ENCODE measurements at places on chromosomes 6 and 20.

DNA sequence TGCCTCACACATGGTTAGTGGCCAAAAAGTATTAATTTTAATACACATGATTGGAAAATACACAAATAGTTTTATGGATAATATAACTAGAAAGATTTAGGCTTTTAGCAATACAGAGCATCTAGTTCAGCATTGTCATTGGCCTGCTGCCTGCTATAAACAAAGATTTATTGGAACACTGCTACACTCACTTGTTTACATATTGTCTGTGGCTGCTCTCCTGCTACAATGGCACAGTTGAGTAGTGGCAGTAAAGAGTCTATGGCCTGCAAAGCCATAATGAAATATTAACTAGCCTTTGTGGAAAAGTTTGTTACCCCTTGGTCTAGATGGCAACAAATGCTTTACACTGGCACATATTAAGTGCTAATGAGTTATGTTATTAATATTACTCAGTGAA lies 37.8 kb downstream of the ZNF451 start:
- DNase-seq, result no peak

GRCh38 chr6:31736021-31736767 lies at the start of gene CLIC1:
Gene CLIC1 (minus strand): TSS chr6:31736530. CDS start chr6:31736300, 230 bp downstream.
- DNase-seq, result peak; percentile 37

DNA sequence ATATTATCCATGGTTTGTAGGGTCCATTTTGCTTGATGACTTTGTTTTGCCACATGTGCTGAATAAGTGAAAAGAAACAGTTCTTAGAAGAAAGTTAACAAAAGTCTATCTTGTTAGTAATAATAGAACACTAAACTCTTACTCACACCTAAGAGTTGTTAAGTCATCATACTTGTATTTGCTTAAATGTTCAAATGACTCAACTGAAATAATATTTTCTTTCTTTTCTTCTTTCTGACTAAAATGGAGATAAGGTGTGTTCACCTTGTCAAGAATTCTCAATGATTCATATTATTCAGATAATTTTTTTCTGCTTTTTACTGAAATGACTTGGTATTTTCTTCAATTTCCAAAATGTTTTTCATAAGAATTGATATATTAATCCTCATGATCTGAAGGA lies 327.2 kb downstream of the HTR1B start:
- no peak for DNase-seq

DNA sequence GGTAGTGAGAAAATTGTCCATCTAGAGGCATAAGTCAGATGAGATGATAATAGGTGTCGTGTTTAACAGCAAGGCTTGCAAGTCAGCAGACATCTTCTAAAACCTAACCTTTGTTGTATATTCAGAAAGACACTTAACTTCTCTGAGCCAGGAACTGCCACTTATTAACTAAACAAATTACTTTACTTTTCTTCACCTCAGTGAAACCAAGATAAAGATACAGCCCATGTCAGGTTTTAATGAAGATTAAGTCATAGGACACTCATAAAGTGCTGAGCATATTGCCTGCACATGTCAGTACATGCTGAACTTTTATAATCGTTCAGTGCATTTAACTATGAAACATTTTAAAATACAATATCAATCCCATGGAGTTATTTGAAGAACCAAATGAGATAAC lies 286.8 kb downstream of the NKAIN2 start:
- no peak for DNase-seq

DNA sequence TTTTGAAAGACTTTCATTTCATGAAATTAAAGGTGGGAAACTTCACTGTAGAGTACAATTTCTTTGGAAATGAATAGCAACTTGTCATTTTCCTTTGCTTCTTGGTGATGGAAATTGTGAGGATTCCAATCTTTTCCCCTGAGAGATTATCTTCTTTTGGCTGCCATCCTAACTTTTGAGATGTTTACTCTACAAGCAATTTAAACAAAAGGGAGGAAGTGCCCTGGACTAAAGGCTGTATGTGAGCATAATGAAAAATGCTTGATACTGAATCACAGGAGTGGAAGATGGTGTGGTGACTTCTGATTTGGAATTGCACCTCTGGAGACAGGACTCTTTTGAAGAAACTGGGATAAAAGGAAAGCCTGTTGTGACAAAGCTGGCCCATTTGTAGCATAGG lies 43.1 kb upstream of the JAG1 start:
- DNase-seq, result no peak

DNA sequence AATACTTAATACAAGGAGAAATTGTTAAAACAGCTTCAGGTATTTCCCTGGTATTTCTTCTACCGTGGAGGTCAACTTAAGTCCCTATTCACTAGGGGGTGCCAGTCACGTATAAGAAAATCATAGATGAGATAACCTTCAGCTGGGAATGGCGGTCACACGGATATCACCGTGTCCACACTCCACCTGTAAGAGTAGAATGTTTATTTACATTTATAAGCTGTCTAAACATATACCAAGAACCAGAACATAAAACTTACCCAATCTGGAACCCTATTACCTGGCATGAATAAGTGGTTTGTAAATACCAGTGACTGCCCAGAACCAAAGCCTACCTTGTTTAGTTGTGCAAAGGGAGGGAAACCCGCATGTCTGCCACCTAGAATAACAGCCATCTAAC lies 1.9 kb upstream of the ELOVL4 start:
- DNase-seq, result no peak

GRCh38 chr6:131063764-131064272 lies 773 bp upstream of the EPB41L2 start:
- DNase-seq, result no peak

DNA sequence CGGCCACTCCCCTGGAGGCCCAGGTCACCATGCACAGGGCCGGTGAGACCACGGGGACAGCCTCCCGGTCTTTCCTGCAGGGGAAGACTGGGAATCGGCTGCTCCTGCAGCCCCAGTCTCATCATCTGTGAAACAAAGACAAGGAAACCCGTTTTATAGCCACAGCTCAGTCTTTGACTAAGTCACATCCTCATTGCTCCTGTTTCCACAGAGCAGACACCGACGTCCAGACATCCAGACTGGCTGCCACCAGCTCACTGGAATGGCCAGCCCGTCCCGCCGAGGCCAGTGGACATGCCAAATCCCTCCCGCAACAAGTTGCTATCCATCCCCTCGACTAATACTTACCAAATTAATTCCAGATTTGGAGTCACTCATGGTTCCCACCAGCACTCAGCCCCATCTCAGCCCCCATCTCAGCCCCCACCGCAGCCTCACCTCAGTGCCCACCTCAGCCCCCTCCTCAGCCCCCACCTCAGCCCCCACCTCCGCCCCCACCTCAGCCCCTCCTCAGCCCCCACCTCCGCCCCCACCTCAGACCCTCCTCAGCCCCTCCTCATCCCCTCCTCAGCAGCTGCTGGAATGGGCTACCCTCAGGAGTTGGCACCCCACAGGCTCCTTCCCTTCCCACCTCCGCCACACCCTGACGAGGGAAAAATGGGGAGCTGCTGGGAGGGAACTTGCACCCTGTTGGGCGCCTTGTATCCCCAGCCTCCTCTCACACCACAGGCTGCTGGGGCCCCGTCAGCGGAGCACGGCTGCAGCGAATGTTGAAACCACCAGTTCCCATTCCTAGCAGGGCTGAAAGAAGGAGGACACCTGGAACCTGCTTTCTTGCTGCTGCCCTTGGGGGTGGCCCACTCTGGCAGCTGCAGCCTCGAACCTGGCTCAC lies 48.7 kb downstream of the YTHDF1 start:
- DNase-seq, result no peak

DNA sequence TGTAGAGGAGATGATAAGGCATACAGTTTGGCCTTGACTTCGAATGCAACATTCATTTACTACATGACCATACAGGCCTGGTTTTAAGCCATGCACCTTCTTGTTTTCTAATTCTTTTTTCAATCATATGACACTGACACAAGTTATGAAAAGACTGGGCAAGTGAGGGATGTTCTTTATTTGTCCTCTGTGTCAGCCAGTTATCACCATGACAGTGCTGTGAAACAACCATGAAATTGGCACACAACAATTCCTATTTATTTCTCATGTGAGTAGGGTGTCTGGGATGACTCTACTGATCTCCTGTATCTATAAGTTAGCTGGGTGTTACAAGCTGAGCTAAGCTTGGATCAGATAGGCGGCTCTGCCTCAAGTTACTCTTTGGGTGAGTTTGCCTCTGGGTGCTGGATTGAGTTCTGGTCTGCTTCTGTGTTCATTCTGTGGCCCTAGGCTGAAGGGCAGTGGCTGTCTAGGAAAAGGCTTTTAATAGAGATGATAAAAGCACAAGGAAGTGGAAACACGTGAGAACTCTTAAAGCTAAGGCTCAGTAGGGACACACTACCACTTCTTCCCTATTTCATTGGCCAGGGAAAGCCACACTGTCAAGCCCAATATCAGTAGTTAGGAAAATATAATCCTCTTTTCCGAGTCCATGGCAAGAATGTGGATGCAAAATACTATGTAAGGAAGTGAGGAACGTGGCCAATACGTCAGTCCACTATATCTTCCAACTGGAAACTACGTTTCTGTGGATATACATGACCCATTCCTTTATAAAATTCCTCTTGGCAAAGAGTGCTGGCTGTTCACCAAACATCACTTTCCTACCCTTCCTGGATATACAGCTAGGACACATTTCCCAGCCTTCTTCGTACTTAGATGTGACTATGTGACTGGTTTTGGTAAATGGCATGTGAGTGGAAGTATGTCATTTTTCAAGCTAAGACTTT lies 126.2 kb upstream of the RNF24 start:
- no peak for DNase-seq

DNA sequence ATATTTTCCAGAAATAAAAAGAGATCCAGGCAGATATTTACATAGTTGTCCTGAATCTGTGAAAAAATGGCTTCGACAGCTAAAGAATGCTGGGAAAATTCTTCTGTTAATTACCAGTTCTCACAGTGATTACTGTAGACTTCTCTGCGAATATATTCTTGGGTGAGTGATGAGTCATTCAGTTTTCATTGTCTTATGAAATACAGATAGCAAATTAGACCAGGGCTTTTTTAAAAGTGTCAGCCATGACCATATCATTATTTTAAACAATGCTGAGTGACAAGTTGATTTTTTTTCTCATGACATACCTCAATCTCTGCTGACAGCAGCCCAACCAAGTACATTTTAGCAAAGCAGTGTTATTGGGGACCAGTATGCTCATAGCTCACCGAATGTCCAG lies 32.8 kb downstream of the TSPYL4 start:
- no peak for DNase-seq

- DNase-seq, result no peak
Measured at GRCh38 chr6:89335164-89335563, 17.4 kb downstream of the UBE2J1 start.

DNA sequence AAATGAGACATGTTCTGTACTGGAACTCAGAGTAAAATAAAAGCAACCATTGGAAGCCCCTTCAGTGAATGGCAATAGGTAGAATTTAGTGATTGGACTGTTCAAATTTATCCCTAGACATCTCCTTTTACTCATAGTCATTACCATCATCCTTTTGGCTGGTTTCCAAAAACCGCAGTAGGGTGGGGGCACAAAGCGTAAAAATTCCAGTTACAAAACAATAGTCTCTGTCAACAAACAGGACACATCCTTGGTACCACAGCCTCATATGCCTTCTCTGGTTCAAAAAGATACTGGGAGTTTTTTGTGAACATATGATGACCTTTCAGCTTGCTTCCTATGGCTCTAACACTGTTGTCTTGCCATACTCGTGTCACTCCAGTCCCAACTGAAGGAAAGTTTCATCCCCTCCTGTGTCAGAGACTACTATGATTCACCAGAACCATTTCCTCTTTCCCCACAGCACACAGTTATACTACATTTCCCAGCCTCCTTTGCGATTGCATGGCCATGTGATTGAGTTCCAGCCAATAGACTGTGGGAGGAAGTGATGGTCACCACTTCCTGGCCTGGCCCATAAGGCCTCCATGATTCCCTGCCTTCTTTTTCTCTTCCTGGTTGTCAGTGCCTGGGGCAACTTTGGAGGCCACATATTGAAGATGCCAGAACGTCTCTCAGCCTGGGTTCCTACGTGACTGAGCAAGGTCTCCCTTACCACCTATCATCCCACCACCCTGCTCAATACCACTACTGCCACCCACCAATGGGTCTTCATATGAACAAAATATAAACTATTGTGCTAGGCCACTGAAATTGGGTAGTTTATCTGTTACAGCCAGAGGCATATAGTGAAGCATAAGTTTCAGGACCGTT lies 162.4 kb downstream of the ID4 start:
- DNase-seq, result no peak

DNA sequence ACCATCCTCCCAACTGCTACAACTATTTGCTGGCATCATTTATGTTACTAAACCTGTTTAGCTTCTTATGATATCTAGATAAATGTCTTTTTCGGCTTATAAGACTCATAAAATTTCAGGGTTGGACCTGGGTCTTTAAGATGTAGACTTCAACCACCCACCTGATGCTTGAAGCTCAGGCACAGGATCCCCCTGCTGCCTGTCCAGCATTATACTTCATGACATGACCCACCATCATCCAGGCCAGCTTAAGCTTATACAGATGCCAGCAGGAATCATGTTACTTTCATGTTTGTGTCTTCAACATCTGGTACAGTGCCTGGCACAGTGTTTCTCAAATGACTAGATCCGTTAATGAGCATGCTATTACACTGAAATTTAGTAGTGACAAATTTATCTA lies 47.4 kb downstream of the SLC17A5 start:
- no peak for DNase-seq

GRCh38 chr6:157798851-157799250 lies 24.2 kb upstream of the SNX9 start:
- DNase-seq, result no peak

DNA sequence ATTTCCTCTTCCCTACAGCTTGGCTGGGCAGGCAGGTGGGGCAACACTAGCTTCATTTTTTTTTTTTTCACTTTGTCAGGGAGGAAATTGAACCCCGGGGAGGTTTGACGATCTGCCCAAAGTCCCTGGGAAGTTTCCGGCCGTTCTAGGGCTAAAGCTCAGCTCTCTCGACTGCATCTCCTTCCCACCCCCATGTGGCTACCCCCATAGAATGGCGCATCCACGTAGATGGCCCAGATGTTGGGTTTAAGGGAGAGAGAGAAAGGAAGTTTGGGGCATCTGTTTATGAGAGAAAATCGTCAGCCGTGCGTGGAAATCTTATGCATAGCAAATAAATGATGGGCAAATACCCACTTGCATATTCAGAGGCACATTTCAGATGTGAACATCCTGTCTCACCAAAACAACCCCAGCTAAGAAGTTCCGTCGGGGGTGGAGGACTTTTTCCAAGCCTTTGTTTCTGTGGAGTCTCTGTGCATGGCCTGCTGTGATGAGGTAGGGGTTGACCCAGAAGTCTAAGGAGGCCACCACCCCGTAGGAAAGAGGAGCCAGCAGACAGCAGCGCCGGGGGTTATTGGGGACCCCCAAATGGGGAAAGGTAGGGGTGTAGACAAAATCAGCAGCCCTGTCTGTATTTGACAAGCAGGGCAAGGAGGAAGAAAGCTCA lies 40.5 kb upstream of the ZNF831 start:
- DNase-seq, result no peak

GRCh38 chr6:35386989-35387388 lies 44.6 kb downstream of the PPARD start:
- no peak for DNase-seq
